Ascending aorta (tissue), 2 donors: ENCODE measurements at places on chromosomes 13 and 19.
A peak's percentile ranks its signal among the peaks of the same experiment; 100 is the strongest.

DNA sequence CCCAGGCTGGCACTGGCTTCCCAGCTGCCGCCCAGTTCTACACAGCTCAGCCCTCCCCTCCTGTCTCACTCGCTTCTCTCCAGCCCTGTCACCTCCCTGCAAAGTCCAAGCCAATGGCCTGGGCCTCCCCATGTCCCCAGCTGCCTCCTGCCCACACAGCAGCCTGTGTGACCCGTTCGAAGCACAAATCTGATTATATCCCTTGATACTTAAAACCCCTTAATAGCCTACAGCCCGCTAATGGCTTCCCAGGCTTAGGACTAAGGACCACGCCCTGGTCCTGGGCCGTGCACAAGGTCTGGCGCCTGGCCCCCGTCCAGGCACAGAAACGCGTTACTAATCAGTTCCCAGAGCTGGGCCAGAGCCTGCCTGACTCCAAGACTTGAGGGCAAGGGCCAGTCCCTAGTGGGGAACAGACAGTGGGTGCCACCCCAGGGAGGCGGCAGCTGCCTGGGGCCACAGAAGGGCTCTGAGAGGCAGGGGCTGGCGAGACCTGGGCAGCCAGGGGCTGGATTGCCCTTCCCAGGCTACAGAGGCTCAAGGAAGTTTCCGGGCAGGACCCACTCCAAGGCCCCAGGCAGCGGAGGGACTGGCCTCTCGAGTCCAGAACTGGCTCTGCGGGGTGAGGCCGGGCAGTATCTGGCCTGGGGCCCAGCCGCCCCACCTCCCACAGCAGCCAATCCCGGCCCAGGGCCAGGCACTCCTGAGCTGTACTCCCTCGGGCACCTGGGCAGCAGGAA is 10.4 kb downstream of the XAB2 start:
- no peaks in the 10 kb centered on the region for H3K4me1 ChIP-seq
- H3K36me3 ChIP-seq = peaks cover 61% of the 10 kb centered on the region
- H3K27ac ChIP-seq = no peak overlapping the region
- DNase-seq = no peak
- H3K4me3 ChIP-seq = no peak overlapping the region

- DNase-seq = no peak
- H3K36me3 ChIP-seq = no peaks in the 10 kb centered on the region
- no peaks in the 10 kb centered on the region for H3K4me1 ChIP-seq
- H3K4me3 ChIP-seq = no peak overlapping the region
Observed at GRCh38 chr13:92769046-92769445, 457.6 kb upstream of the GPC6 start.

GRCh38 chr19:5075597-5075996 is 106.7 kb downstream of the KDM4B start:
- H3K4me3 ChIP-seq = no peak overlapping the region
- no peaks in the 10 kb centered on the region for H3K27me3 ChIP-seq
- H3K4me1 ChIP-seq = no peaks in the 10 kb centered on the region
- H3K36me3 ChIP-seq = peaks cover 47% of the 10 kb centered on the region
- DNase-seq = no peak

DNA sequence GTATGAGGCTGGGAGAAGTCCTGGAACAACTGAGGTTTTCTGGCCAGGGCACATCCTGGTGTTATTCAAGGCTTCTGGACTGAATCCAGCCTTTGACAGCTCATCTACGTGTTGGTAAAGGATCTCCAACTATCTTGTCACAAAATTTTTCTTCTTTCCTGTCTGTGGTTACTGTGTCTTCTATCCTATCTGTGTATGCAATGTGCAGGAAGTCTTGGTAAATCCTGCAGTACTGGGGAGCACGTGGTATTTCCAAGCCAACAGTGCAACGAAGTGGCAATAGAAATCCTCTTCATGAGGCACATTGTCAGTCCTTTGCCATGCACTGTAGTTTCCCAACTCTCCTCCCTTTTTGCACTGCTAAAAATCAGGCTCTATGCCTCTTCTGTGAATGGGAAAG is 86.7 kb downstream of the ZNF100 start:
- H3K27ac ChIP-seq = no peak overlapping the region
- no peak overlapping the region for H3K4me3 ChIP-seq
- no peaks in the 10 kb centered on the region for H3K36me3 ChIP-seq
- DNase-seq = no peak
- H3K27me3 ChIP-seq = no peaks in the 10 kb centered on the region

DNA sequence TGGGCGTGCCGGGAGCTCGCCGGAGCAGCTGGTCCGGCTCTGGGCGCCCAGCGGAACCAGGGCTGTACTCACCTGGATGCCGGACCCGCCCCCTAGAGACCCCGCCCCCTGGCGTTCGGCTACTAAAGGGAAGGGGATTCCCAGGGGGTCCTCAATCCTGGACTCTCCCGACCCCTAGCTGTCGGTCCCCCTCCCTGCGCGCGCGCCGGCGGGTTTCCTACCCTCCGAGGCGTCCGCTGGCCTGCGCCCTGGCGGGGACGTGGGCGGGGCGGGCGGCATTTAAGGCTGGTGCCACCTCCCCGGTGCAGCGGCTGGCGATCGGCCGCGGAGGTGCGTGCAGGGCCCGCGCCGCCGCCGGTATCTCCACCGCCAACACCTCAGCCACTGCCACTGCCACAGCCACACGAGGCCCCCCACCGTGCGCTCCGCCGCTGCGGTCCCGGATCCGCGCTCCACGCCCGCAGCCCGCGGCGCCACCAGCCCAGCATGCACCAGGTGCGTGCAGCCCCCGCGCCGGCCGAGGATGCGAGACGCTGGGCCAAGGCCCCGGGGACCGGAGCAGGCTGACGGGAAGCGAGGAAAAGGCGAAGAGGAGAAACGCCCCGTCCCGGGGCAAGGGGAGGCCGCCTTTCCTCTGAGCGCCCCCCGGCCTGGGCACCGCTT is at the start of gene ATP12A:
Gene ATP12A (plus strand): TSS at position 151 of the 663 bp plus-strand sequence. CDS start 336 bp downstream, at position 487.
- H3K36me3 ChIP-seq = no peaks in the 10 kb centered on the region
- peak within 1 kb of the TSS; percentile 62 for H3K4me3 ChIP-seq
- peaks cover 17% of the 10 kb centered on the region for H3K4me1 ChIP-seq
- no peak for DNase-seq
- H3K27me3 ChIP-seq = peaks cover 7% of the 10 kb centered on the region

GRCh38 chr19:10402441-10403038 is 802 bp downstream of the CDC37 start:
- H3K36me3 ChIP-seq = no peaks in the 10 kb centered on the region
- peak overlapping the region; percentile 91 for H3K4me3 ChIP-seq
- no peak for DNase-seq
- H3K27me3 ChIP-seq = peaks cover 9% of the 10 kb centered on the region

DNA sequence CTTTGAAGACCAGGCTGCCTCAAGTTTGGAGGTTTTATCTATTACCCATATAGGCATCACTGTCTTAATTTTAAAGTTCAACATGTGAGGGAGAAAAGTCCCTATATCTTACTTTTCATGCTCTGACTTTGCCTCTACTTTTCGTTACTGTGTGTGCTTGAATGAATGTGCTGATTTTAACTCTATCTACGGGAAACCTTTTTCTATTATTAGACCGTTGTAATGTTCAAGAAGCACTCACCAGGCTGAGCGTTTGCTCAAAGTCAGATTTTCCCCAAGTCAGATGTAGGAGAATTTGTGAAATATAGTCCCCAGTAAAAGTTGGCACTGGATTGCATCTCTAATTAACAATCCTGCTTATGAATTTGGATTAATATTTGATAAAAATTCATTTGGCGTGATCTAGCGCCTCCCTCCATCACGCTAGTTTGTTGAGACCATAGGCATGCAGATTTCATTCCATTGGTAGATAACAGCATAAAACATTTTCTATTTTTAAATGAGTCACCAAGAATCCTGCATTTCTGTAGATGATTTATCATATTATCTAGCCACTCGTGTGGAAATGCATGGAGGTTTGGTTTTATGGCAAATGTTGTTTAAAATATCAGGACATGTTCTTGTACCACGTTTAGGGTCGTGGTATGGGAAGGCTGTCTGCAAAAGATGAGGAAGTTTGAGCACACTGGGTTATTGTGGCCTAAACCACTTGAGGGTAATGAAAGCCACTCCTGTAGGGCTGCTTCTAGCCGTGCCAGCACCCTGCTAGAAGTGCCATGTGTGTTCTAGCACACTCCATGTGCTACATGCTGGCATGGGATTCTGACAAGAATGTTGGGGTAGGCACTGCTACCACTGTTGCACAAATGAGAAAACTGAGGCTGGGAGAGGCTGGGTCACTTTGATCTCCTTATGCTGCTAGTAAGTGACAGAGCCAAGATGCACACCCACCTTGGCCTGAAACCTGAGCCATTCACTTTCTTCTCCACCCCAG is 179.4 kb downstream of the FGF9 start:
- no peaks in the 10 kb centered on the region for H3K36me3 ChIP-seq
- no peak for DNase-seq
- no peaks in the 10 kb centered on the region for H3K27me3 ChIP-seq

DNA sequence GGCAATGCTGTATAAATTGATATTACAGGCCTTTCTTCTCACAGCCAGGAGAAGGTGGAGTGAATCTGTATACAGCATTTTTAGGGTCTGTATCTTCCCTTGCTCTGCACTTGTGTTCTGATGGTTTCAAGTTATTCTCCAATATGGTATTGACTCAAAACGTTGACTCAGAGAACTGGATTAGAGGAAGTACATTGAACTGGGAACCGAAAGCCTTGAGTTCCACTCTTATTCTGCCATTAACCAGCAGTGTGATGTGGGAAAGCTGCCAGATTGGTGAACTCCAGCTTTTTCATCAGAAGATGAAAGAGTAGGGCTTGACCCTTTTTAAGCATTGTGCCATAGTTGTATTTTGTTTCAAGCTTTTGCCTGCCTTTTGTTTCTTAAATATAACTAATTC is 167.7 kb downstream of the SPRY2 start:
- H3K36me3 ChIP-seq = no peaks in the 10 kb centered on the region
- no peak overlapping the region for H3K4me3 ChIP-seq
- H3K27me3 ChIP-seq = no peaks in the 10 kb centered on the region
- DNase-seq = no peak
- H3K4me1 ChIP-seq = no peaks in the 10 kb centered on the region

- H3K4me1 ChIP-seq = no peaks in the 10 kb centered on the region
- DNase-seq = no peak
Observed at GRCh38 chr19:5037936-5038335, 69.0 kb downstream of the KDM4B start.

- no peaks in the 10 kb centered on the region for H3K4me1 ChIP-seq
- peaks cover 6% of the 10 kb centered on the region for H3K36me3 ChIP-seq
- DNase-seq = no peak
- H3K27ac ChIP-seq = no peak overlapping the region
Observed at GRCh38 chr19:58009666-58010301, 7.2 kb upstream of the ZNF606 start.

DNA sequence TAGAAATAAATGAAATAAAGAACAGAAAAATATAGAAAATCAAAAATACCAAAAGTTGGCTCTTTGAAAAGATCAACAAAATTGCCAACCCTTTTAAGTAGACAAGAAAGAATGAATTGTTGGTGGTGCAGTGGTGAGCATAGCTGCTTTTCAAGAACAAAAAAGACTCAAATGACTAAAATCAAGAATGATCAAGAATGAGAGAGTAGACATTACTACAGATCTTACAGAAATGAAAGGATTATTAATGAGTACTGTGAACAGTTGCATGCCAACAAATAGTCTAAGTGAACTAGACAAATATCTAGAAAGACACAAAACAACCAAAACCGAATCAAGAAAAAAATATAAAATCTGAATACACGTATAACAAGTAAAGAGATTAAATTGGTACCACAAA is 53.9 kb downstream of the FNDC3A start:
- H3K27ac ChIP-seq = no peak overlapping the region
- H3K36me3 ChIP-seq = peaks cover 3% of the 10 kb centered on the region
- H3K4me3 ChIP-seq = no peak overlapping the region
- no peaks in the 10 kb centered on the region for H3K27me3 ChIP-seq
- H3K4me1 ChIP-seq = no peaks in the 10 kb centered on the region
- no peak for DNase-seq

DNA sequence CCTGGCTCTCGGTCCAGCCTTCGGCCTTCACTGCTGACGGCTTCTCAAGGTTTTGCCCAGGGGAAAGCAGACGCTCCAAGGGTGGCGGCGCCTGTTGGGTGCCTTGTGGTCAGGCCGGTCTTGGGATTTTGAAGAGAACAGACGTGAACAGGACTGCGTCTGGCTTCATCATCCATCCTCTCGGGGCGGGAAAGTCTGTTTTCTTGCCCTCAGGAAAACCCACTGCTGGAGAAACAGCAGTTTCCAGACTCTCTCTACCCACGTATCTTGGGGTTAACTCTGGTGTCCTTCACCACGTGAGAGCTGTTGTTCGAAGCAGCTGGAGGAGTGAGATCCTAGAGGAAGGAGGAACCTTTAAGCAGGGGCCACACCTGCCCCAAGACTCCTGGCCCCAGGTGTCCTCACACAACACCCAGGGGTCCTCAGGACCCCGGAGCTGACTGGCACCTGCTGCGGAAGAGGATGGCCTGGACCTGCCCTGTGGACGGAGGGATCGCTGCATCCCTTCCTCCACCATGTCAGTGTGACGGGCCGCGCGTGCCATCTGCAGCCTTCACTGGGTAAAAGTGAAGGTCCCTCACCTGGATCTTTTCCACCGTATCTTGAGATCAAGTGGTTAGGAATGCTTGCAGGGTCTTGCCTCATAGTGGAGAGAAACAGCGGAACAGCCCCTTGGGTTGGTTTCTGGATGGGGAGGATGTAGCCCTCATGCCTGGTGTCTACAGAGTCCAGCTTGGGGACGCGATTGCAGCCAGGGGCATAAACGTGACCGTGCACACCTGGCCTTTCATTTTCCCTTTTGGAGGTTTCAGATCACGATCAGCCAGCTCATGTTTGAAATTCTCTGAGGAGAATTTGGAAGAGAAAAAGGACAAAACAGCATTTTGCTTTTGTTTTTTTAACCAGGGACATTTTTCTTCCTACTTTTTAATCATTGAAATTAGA is 69.5 kb upstream of the MCF2L start:
- peaks cover 11% of the 10 kb centered on the region for H3K27me3 ChIP-seq
- no peaks in the 10 kb centered on the region for H3K36me3 ChIP-seq
- no peak for DNase-seq
- H3K4me1 ChIP-seq = peaks cover 6% of the 10 kb centered on the region
- no peak overlapping the region for H3K4me3 ChIP-seq

DNA sequence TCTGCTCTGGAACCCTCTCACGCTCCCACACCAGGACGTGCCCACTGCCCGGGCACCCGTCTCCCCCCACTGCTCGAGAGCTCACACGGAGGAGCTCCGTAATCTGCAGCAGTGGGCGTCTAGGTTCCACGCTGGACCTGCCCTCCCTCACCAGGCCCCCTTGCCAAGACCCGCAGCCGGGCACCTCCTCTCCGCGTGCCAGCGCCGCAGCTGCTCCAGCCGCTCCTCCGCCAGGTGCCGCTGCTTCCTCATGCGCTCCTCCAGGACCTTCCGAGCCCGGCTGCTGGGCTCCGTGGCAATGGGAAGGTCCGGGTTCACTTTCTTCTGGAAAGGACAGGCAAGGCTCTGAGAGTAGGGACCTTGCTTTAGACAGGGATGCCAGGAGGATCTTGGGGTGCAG is 35.0 kb upstream of the MATK start:
- no peak for DNase-seq
- no peaks in the 10 kb centered on the region for H3K27me3 ChIP-seq
- no peak overlapping the region for H3K4me3 ChIP-seq
- H3K4me1 ChIP-seq = no peaks in the 10 kb centered on the region
- H3K36me3 ChIP-seq = no peaks in the 10 kb centered on the region
- no peak overlapping the region for H3K27ac ChIP-seq

- no peak overlapping the region for H3K27ac ChIP-seq
- H3K4me1 ChIP-seq = peaks cover 18% of the 10 kb centered on the region
- H3K36me3 ChIP-seq = no peaks in the 10 kb centered on the region
Observed at GRCh38 chr19:38006361-38007045, 99.5 kb downstream of the SIPA1L3 start.

- H3K27me3 ChIP-seq = no peaks in the 10 kb centered on the region
- no peak overlapping the region for H3K27ac ChIP-seq
- no peaks in the 10 kb centered on the region for H3K4me1 ChIP-seq
- no peak for DNase-seq
Observed at GRCh38 chr13:37690361-37690760, 91.8 kb upstream of the POSTN start.
